ENCODE measurements at places on chromosomes 13 and 19.

GRCh38 chr19:19540715-19541515 lies 2.9 kb downstream of the CILP2 start:
- DNase-seq = peak; percentile 99

DNA sequence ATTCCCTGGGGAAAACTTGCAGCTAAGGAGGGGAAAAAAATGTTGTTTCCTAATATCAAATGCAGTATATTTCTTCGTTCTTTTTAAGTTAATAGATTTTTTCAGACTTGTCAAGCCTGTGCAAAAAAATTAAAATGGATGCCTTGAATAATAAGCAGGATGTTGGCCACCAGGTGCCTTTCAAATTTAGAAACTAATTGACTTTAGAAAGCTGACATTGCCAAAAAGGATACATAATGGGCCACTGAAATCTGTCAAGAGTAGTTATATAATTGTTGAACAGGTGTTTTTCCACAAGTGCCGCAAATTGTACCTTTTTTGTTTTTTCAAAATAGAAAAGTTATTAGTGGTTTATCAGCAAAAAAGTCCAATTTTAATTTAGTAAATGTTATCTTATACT lies 33.6 kb downstream of the TNFSF11 start:
- DNase-seq = no peak

- DNase-seq = peak; percentile 97
Observed at GRCh38 chr19:52897138-52897935, at the start of gene ZNF320. Gene ZNF320 (minus strand): TSS chr19:52897635. CDS start chr19:52890255, 7,380 bp downstream.

- DNase-seq = no peak
Observed at GRCh38 chr19:21789466-21790085, 22.2 kb upstream of the ZNF100 start.

DNA sequence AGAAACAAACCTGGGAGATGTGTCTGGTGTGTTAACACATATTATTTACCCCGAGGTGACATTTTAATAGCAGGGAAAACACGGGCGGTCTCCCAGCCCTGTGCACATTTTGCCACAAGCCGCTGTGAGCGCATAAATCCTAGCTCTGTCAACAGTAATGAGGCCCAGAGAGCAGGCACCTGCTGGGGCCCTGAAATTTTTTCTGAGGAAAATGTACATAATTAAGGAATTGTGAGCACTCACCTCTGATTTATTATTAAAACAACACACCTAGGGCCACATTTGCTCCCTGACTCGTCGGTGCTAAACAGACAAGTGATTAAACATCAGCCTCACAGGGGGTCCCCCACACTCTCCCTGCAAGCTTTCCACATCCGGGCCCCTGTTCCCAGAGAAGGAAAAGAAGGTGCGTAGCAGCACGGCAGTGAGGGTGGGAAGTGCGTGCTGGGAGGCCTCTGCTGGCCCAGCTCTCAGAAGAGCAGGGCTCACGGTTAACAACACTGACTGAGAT lies 616.3 kb downstream of the UQCRFS1 start:
- DNase-seq = no peak

DNA sequence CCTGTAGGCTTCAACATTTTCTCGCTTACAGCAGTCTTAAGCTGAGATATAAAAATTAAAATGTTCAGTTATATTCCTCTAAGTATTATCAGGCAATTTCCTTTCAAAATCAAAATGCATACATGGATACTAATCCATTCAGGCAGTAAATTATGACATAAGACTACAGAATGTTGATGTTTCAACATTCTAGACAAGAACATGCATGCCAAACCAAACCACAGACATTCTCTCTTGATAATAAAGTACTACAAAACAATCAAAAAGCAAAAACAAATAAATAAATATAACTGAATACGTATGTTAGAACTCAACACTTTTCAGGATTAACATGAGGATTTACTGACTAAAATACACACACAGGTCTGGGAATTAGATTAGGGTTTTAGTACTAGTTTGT lies 7.7 kb downstream of the DIS3 start:
- no peak for DNase-seq

GRCh38 chr19:35314858-35315470 lies 14.0 kb upstream of the CD22 start:
- no peak for DNase-seq

- DNase-seq = no peak
Observed at GRCh38 chr13:53041968-53042516, 13.4 kb downstream of the OLFM4 start.

- DNase-seq = peak; percentile 90
Observed at GRCh38 chr19:41308450-41309179, 1.4 kb upstream of the CCDC97 start.

DNA sequence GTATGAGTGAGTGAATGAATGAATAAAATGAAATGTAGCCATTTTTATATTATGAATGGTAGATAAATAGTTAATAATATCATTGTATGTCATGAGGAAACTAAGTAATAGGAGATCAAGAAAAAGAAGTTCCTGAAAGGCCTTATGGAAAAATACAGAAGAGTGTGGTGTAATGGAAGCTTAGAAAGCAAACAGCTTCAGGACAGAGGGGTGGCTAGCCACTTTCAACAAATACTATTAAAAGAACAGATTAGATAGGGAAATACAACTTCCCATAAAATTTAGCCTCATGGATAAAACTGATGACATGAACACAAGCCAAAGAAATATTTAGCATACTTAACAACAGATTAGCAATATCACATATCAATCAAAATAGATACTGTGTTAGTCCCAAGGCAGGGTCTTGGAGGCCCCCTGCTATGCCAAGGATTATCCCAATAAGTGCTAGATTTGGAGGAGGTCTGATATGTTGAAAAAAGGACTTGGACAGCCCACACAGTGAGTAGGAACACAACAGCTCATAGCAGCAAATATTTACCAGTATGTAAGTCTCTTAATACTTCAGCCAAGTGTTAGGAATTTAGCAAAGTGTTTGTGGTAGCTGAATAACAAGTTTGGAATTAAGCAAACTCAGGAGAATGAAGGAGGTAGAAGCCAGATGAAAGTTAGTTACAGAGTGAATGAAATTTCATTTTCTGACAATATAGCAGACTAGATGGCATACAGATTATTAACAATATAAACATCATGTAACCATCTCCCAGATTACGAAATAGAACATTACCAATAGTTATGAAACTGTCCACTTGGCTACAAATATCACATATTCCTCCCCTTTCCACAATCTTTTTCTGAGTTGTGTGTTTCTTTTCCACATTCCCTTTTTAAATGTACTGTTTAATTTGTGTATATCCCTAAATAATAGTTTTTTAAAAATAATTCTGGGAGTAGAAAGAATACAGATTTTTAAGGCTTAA lies 1632.0 kb downstream of the PCDH9 start:
- no peak for DNase-seq

DNA sequence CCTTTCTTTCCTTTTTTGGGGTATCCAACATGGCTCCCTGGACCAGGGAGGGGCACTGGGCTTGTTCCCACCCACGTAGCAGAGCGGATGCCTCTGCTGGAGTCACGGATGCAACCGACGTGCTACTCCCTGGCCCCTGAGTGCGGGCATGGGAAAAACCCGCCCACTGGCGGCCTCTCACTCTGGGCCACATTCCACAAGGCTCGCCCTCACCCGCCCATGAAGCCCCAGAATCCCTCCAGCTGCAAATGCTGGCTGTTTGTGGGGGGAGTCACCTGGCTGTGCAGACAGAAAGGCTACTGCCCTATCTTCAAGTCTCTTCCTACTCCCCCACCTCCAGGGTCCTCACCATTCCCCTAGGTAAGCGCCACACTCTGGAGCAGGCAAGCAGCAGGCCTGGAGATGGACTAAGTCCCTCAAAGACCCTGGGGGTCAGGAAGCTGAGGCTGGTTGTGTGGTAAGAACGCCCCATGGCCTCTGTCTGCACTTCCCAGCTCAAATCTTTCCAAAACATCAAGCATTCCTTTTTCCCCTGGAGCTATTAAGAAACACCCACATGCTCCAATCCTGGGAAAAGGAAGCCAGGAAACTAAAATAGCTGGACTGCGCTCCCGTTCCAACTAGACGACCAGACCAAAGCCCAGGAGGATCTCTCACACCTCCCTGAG lies 17.9 kb upstream of the EPHX3 start:
- peak; percentile 63 for DNase-seq

DNA sequence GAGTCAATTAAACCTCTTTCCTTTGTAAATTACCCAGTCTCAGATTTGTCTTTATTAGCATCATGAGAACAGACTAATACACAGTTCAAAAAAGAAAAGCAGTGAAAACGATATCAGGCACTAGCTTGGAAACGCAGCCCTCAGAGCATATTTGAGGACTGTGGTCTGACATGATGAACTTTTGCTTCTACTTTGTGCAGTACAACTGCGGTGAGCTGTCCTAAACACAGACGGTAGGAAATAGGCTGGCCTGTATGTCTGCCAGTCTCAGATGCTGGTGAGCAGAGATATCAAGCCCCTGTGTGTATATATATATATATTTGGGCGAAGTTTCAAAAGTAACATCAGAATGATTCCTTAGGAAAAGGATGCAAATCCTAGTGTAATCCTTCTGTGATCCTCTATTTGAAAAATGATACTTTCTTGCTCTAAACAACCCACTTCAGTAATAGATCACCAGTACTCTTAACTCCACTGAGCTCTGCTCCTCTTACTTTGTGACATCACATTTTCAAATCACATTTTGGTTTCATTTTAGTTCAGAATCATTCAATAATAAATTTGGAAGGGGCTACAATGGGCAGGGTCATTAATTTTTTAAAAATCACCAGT lies 74.4 kb downstream of the TNFRSF19 start:
- DNase-seq = no peak

GRCh38 chr13:88752041-88752440 lies 1080.9 kb downstream of the SLITRK5 start:
- no peak for DNase-seq

GRCh38 chr19:16106121-16106520 lies 5.6 kb upstream of the RAB8A start:
- no peak for DNase-seq

DNA sequence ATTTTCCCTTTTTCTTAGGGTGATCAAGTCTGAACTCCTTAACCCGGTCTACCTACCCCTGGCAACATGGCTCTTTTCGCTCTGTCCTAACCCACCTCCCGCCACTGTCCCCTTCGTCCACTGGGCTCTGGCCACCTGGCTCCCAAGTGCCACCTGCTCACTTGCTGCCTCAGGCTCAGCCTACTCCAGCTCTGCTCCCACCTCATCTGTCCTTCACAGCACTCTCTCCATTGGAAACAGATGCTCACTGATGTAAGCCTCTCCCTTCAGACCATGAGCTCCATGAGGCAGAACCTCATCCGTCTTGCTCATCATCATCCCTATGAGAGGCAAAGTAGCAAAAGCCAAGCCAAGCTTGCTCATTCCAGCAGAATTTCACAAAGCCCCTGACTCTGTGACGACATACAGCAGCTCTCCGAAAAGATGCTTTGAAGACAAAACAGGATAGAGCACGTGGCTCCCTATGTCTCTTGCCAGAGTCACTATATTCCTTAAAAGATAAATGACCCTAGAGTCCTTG lies 35.3 kb upstream of the AMER2 start:
- DNase-seq = no peak

DNA sequence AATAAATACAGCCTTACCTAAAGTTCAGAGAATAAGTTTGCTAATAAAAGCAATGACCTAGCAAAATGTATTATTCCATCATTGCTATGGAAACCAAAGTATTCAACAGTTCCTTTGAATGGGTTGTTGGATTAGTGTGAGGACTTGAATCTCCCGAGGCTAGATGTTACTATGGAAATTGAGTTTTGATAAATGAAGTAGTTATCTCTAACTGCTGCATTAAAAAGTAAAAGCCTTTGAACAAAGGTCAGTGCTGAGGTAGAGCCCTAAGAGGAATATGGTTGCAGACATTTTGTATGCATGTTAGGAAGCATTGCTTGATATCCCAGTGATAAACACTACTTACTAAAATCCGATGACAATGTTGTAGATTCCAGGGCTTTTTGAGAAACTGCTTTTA lies 6.2 kb downstream of the KLF5 start:
- no peak for DNase-seq

DNA sequence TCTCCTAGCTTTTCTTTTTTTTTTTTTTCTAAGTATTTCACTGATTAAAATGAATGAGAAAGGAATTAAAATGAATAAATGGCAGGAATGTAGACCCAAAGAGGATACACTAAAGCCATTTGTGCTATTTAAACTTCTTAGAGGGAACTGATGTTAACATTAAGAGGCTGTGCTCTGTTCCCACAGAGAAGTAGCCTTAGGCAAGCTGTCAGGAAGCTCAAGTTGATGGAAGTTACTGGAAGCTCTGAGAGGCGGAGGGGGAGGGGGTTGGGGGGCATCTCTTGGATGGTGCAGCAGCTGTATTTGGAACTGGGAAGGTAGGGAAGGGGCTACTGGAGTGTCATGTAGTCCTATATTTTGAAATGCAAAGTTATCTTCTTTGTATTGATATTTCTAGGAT lies 168.2 kb downstream of the DNAJC15 start:
- DNase-seq = no peak

- DNase-seq = peak; percentile 99
Observed at GRCh38 chr19:45677351-45678230, 9.6 kb downstream of the GIPR start.

GRCh38 chr13:98252931-98253470 lies 75.9 kb upstream of the RNF113B start:
- no peak for DNase-seq

GRCh38 chr13:27271570-27272096 lies 1.0 kb downstream of the RASL11A start:
- peak; percentile 36 for DNase-seq

DNA sequence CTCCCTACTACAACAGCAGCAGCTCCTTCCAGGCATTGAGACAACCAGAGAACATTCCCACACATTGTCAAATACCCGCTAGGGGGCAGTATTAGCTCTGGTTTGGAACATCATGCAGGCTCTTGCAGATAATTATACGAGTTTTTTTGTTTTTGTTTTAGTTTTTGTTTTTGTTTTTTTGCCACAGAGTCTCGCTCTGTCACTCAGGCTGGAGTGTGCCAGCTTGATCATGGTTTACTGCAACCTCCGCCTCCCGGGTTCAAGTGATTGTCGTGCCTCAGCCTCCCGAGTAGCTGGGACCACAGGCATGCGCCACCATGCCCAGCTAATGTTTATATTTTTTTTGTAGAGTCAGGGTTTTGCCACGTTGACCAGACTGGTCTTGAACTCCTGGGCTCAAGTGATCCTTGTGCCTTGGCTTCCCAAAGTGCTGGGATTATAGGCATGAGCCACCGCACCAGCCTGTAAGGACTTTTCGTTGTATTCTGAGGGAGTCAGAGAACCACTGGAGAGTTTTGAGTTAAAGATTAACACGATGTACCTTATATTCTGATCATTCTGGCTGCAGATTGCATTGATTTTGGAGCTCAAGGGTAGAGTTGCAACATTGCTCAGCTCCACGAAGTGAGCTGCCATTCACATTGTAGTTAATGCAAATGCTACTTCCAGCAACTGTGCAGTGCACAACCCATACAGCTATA lies 41.7 kb upstream of the CEACAM20 start:
- peak; percentile 67 for DNase-seq

- DNase-seq = no peak
Observed at GRCh38 chr13:53015971-53016370, 12.6 kb upstream of the OLFM4 start.

DNA sequence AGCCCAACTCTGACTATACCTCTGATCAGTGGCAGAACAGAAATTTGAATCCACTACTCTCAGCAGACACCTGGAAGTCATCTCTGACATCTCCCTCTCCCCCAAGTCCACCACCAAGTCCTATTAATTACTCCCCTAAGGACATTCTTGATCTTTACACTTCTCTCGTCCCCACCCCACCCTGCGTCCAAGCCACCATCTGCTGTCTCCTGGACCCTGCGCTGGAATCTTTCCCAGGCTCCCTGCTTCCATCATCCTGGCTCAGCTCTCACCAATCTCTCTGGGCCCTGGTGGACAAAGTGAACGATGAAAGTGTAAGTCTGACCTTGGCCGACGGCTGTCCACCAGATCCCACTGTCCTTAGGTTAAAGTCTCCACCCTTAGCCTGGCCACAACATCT lies 145.6 kb upstream of the GJB6 start:
- no peak for DNase-seq

- no peak for DNase-seq
Observed at GRCh38 chr13:100648354-100648753, 26.2 kb downstream of the TMTC4 start.

Data from H7 (cell line).